Naive thymus-derived CD4-positive, alpha-beta T cell (primary cell): ENCODE measurements at places on chromosomes 4 and X. TPM values are rescaled to one million over a fixed set of nuclear protein-coding genes. Genes with fewer than 3 reads are reported as not detected.

- no peak overlapping the region for H3K27ac ChIP-seq
- no peaks in the 10 kb centered on the region for H3K36me3 ChIP-seq
- no peak overlapping the region for H3K4me3 ChIP-seq
These were observed 1644.9 kb upstream of the TENM3 start for GRCh38 chr4:180598281-180598680.

GRCh38 chrX:54824195-54824594 is 16.6 kb downstream of the MAGED2 start:
- no peak overlapping the region for H3K27ac ChIP-seq
- no peak overlapping the region for H3K4me3 ChIP-seq
- H3K4me1 ChIP-seq: no peaks in the 10 kb centered on the region
- H3K27me3 ChIP-seq: no peaks in the 10 kb centered on the region
- no peaks in the 10 kb centered on the region for H3K36me3 ChIP-seq

DNA sequence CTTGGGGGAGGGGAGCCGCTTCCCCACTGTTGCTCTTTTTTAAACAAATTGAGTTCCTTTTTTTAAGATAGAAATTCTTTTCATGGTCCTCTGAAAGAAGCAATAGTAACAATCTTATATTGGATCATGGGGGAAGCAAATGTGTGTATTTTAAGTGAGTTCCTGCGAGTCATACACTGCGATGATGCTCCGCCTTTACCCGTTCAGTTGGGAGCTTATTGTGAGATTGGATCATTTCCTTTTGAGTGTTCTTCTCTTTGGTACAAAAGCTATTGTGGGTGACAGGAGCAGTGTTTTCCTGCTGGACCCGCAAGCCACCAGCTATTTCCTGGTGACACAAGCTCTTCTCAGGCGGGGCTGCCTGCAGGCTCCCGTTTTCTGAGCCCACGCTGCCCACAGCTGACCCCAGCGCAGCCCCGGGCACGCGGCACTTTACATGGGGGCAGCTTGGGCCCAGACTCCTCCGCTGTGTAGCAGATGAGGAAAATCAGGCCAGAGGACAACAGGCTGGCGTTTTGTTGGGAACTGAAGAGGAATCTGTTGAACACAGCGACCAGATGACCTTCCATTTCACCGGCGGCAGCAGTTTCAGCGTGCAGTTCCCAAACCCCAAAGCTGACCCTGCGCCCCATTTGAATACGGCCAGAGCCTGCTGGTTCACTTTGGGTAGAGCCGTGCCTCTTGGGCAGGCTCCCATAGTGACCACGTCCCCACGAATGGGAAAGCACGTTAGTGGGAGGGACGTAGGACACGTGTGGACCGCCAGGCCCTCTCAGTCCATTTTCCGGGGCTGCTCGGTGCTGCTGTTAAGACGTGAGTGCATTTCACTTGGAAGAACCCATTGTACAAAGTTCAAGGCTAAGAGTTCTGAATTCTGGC is 12.2 kb downstream of the TADA2B start:
- no peaks in the 10 kb centered on the region for H3K27me3 ChIP-seq
- no peak overlapping the region for H3K4me3 ChIP-seq
- H3K27ac ChIP-seq: no peak overlapping the region
- no peak for DNase-seq

The ARL9 gene
- 0.19 TPM for total RNA-seq
